Activated CD4-positive, alpha-beta T cell treated with anti-CD3 and anti-CD28 coated beads, Interleukin-2, amount 10 ng/mL, durations not matched to agents 7 days and 5 days (primary cell): ENCODE measurements at places on chromosomes 12 and 14.
A peak's percentile ranks its signal among the peaks of the same experiment; 100 is the strongest.

DNA sequence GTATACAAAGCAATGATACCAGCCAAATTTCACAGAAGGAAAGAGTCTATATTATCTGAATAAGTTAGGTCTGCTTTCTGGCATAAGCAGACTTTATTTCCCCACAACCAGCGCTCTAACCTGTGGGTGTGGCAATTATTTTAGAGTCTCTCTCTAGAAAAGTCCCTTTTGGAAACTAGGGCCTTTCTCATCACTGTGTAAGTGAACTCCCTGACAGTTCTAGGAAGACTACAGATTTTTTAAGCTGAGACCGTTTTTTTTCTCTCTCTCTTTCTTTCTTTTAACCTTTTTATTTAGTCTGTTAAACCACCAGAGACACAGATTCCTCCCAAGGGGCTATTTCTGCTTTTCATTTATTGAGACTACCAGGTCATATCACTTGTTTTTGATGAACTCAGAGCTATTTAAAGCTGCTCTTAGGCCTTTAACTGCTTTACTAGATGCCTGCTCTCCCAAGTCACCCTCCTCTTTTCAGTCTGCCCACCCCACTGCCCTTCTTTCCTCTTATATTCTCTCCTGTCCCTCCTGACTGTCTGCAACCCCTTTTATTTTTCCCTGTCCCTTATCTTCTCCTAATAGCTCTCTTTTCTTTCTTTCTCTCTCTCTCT is 69.2 kb upstream of the ARHGAP5 start:
- DNase-seq = no peak

DNA sequence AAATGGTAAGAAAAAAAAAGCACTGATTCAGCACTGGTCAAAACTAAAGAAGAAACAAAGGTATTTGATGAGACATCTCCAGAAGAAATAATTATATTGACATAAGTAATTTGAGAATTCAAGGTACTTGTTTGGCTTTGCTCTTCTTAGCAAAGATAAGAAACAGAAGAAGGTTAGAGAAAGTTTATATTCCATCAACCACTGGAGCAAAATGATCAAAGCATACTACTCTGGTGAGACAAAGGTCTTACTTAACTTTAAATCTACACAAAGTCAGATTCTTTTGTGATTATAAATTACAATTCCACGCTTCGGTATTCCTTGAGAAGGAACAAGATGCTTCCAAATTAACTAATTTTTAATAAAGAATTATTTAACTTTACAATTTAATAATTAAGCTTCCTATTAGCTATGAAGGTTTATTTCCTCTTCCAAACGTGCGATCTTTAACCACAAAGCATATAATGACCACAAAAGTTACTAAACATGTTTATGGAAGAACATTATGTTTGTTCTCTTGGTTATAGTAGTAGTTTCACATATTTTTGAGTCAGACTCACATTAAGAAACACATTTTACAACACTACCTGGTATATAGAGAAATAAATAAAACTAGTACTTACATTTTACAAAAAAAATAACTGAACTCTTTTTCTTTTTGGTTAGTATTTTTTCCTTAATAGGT is 53.4 kb downstream of the METTL25 start:
- DNase-seq = no peak

GRCh38 chr12:70214972-70215617 is 28.1 kb upstream of the CNOT2 start:
- DNase-seq = no peak

DNA sequence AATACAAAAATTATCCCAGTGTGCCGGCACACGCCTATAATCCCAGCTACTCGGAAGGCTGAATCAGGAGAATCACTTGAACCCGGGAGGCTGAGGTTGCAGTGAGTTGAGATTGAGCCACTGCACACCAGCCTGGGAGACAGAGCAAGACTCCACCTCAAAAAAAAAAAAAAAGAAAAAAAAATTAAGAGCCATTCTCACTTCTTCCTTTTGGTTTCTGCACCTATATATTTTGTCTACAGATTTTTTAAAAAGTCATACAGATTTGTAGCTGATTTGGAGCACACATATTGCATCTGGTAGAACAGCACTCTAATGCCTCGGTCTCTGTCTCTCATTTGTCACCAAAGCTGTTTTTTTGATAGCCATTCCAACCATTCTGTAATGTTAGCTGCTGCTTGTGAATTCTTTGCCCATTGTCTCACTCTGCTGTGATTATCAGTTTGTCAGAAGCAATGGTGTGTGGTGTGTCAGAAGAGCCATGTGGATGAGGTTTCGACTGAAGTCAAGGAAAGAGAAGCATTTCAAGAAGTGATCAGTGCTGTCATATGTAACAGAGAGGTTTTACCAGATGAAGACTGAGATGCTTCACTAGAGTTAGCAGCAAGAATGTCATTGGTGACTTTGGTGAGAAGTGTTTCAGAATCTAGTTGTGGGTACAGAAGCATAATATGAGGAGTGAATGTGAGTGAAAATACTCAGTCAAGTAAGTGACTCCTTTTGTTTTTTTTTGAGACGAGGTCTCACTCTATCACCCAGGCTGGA is 8.7 kb upstream of the KTN1 start:
- no peak for DNase-seq

DNA sequence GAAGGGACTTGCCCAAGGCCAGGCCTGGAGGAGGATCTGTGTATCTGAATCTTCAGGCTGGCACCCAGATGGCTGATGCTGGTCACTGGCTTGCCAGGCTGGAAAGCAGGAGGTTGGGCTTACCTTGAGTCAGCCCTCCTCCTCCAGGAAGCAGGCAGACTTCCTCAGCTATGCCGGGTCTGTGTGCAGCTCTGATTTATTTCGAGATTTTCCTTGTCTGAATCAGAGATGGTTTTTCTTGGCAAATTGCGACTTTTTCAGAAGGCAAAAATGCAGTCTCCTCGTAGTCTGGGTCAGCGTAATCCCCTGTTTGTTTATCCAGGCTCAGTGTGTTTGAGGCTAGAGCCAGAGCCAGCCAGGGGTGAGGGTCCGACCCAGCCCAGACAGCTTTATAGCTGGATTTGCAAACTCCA is 48.9 kb downstream of the SMOC1 start:
- DNase-seq = no peak

- DNase-seq = no peak
Observed at GRCh38 chr14:71333705-71334104, 426.4 kb downstream of the PCNX1 start.

GRCh38 chr14:56205881-56206280 is 87.7 kb downstream of the PELI2 start:
- DNase-seq = no peak

GRCh38 chr14:76947078-76947837 is 81.2 kb downstream of the IRF2BPL start:
- peak; percentile 79 for DNase-seq

GRCh38 chr12:18492372-18493025 is 231.2 kb downstream of the PIK3C2G start:
- no peak for DNase-seq

DNA sequence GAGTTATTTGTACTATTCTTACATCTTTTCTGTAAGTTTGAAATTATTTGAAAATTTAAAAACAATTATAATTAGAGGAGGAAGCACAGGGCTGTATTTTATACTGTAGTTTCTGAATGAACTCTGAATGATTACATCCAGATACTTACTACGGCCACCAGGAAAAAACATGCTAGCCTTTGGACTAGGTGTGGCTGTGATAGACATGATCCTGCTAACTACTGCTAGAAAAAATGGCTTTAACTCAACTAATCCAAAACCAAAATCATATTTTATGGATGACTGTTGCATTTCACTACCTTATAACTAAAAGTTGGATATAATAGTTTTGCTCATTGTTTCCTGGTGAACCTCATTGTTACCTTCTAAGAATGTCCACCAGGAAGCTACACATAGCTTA is 15.1 kb upstream of the SLC25A3 start:
- DNase-seq = no peak

DNA sequence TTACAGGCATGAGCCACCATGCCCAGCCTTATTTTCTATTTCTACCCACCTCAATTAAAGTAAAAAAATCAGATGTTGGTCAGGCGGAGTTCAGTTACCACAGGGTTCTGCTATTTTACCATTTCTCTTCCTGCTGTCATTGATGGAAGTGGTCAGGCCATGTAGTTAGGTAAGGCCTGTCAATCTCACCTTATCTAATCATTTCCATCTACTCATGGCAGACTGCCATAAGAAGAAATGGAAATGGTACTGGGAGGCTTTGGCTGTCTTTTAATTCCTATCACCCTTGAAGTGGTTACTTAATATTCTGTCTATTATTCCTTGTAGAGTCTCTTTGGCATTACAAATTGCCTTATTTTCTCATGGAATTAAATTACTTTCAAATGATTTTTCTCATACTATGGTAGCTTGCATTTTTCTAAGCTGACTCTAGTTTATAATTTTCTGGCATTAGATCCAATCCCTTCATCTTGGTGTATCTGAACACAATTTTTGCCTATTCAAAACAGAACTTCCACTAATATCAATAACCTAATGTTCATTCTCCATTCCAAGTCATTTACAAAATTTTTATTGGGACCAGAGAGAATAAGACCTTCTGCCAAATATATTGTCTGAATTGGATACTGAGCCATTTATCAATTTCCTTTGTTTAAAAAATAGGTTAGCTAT is 198.7 kb downstream of the DACT1 start:
- DNase-seq = no peak

GRCh38 chr14:21840765-21841164 is 167.1 kb upstream of the OR4E1 start:
- no peak for DNase-seq

GRCh38 chr12:104477510-104478390 is 21.0 kb downstream of the CHST11 start:
- DNase-seq = peak; percentile 17

DNA sequence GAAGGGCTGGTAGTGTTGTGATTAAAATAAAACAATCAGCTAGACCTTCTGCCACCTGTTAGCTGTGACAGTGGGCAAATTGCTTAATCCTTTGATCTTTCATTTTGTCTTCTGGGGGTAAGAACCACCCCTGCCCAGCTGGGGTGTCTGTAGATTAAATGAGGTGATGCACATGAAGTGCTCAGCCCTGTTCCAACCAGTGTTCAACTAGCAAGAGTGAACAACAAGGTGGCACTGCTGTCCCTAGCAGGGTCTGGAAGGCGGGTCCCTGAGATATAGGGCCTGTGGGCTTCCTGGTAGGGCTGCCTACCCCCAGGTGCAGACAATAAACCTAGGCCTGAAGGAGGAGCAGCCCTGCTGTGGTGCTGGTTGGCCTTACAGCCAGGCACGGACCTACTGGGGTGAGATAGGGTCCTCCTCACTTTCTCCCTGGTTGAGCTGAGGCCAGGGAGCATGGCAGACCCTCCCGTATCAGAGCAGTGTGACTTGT is 60.6 kb downstream of the ARL6IP4 start:
- DNase-seq = no peak

DNA sequence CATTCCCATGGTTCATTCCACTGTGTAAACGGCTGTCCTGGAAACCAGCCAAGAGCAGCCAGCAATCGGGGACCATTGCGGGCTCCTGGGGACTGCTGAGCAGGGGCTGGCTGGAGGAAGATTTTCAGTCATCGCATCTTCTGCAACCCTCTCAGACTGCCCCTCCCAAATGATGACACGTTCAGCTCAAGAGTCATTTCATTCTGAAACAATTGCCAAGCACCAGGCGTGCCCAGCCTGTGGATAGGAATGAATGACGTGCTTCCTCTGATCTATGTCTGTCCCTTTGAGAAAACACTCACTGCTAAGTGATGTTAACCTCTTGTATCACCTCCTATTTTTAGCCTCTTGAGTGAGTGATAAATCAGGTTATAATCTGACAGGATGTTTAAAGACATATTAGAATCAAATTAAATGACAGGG is 62.0 kb downstream of the NDUFA12 start:
- DNase-seq = peak; percentile 49

- DNase-seq = no peak
Observed at GRCh38 chr12:28780096-28780495, 369.0 kb upstream of the FAR2 start.

DNA sequence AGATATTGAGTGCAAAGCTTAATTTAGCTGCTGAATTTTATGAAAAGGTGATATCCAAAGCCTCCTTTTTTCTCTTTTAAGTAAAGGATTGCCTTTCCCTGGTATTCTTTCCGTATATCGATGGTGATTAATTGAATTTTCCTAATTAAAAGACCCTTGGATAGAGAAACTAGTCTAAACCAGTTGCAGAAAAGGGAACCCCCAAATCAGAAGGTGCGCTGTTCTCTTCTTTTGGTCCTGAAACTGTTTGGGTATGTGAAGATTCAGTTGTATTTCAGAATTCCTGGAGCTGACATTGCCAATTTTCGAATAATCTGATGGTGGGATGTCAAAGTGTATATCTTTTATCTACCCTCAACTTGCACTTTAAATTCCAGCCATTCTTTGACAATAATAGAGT is 1.9 kb downstream of the GPHN start:
- no peak for DNase-seq

DNA sequence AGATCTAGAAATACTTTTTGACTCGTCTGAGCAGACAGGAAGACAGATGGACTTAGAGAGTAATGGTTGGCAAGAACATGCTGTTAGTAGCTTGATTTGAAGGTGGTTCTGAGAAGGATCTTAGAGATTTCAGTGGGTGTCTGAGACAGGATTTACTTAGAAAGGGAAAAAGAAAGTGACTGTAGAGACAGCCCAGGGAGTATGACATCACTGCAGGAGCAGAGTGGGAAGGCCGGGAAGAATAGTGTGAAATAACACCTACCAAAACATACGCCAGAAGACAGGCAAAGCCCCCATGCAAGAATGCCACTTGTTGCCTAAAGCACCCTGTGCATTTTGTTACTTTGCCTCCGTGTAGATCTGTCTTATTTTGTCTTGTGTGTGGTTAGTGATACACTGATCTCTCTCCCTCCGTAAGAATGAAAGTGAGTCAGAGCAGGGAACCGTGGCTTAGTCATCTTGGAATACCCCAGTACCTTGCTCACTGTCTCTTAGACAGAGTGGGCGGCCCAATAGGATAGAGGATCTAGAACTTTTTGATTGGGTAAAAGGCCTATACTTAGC is 161.3 kb upstream of the IFNG-AS1 start:
- no peak for DNase-seq

- no peak for DNase-seq
Observed at GRCh38 chr12:126608607-126609175, 1543.5 kb downstream of the AACS start.

DNA sequence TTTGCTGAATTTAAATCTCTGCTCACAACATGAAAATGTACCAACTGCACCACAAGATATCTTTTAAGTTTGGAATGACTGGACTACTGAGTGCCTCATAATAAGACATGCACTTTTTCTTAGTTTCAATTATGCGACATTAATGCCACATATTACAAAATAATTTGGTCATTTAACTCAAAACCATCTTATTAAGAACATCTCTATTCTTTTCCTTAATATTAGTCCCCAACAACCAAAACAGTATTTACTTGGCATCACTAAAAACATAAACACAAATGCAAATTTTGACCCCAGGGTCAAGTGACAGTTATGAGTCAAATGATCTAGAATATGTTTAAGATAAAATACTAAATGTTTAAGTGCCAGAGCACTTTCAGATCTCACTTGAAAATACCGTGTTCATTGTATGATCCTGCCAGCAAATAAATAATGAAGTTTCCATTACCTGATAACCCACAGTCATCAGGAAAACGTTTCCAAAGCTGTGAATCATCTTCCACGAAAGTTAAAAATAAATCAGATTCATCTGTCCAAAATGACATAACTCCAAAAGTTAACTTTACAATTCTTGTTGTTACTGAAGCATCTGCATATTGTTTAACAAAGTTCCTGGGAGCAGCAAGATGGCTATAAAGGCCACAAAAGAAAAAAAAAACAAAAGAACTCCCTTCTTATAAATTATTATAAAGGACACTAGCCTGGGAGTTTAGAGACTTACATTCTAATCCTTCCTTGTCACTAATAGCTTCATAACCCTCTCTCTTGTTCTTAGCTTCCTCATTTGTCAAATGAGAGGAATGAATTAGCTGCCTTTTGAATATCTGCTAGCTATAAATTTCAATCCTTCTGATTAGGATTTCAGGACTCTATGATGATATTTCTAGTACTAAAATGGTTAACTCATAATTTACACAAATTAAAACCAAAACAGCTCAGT is 30.5 kb upstream of the AP4S1 start:
- DNase-seq = no peak
